Activated CD8-positive, alpha-beta T cell treated with anti-CD3 and anti-CD28 coated beads, Interleukin-2, amount 10 ng/mL, durations not matched to agents 7 days and 5 days (primary cell): ENCODE measurements at places on chromosomes 13 and 19. TPM values are rescaled to one million over a fixed set of nuclear protein-coding genes. Genes with fewer than 3 reads are reported as not detected.

Gene POLR1G
- 9.5 TPM for total RNA-seq

Gene APLP1
- 1.4 TPM for total RNA-seq

Gene SMIM44
- not detected for total RNA-seq

Gene ZNF878
- 1.7 TPM for total RNA-seq

Gene GAPDHS
- total RNA-seq, result not detected

Gene ZNF417
- total RNA-seq, result 21.4 TPM

Gene CYP2A6
- total RNA-seq, result not detected

Gene LRRC4B
- not detected for total RNA-seq

Gene RGS9BP
- 0.37 TPM for total RNA-seq

Gene CPT1C
- total RNA-seq, result 0.52 TPM

DNA sequence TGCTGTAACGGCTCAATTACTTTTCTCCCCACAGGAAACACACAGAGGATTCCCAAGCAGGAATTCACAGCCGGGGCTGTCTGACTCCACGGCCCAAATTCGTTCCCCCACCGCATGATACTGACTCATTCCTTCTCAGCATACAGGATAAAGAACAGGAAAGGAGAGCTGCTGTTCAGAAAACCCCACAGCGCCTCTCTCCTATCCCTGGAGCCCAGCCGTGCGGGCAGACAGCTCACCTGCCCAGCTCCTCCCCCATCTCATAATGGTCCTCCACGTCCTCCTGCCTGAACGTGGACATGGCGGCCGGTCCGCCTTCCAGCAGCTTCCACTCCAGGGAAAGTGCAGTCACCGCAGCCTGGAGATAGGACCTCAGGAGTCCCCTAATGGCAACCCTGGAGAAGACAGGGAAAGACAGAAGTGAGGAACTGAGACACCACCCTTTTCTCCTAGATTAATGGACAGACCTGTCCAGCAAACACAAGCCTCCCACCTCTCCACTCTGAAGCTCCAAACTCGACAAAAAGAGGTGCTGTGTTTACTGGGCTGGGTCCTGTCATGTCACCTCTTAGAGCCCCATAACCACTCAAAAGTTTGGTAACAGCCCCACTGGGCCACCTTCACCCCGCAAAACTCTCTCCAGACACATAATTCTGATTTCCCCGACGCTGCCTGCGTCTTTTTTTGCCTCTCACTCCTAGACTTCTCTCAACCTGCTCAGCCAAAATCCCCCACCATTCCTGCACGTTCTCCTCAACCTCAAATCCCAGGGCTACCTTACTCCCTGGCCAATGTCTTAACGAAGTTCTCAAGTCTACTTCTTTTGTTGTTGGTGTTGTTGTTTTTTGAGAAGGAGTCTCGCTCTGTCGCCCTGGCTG is 1.2 kb downstream of the DAPK3 start:
- no peak for DNase-seq

DNA sequence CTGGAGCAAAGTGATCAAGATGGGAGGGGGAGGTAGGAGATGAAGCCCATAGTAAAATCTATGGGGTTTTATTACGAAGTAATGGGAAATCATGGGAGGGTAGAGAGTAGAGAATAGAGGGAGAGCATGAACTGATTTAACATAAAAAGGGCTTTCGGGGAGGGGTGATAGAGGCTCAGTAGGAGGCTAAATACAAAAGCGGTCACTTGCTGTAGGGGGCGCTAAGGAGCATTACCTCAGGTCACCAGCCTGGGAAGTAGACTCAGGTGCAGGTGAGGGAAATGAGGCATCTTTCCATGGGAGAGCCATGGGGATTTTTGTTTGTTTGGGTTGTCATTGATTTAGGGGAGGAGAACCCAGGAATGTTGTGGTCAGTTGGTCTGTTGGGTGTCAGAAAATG is 14.1 kb downstream of the KRTDAP start:
- DNase-seq, result no peak

GRCh38 chr13:73177017-73177416 is 118.2 kb downstream of the KLF5 start:
- no peak for DNase-seq

DNA sequence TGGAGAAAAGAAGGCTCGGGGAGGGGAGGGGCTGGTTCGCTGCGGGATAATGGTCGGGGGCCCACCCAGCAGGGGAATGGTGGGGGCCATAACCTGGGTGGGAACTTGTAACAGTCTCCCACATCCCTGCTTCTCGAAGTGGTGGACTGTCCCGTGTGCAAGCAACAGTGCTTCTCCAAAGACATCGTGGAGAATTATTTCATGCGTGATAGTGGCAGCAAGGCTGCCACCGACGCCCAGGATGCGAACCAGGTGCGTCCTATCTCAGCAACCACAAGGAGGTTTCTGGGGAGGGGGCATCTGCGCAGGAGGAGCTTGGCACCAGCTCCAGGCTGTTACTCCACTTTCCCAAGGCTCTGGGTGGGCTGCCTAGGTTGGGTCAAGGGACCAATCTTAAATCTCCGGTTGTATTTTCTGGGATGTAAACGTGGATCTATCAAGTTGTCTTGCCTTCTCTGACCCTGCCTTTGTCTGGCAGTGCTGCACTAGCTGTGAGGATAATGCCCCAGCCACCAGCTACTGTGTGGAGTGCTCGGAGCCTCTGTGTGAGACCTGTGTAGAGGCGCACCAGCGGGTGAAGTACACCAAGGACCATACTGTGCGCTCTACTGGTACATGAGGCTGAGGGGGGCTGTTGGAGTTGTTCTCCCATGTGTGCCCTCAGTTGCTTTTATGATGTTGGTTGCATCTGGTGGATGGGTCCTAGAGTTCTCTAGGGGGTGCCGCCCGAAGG is 1.6 kb downstream of the TRIM28 start:
- no peak for DNase-seq

DNA sequence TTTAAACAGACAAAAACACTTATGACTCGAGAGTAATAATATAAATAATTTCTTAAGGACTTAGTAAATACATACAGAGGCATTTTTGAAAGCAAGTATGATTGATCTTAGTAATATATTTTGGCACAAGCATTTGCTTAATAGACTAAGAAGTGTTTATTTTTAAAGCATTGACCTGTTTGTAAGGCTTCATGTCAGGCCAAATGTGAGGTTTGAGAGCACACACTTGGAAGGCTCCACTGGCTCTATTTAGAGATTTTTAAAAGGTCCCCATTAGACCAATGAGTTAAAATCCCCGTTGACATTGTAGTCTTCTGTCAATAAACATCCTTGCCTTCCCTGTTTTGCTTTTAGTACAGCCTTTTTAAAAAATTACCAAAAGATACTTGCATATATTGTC is 50.4 kb downstream of the ATP8A2 start:
- DNase-seq, result no peak

- no peak for DNase-seq
Measured at GRCh38 chr13:109859216-109859835, 72.9 kb upstream of the IRS2 start.

- peak; percentile 49 for DNase-seq
Measured at GRCh38 chr19:17294051-17294891, 9.0 kb downstream of the ABHD8 start.

- no peak for DNase-seq
Measured at GRCh38 chr13:32723987-32724386, 137.7 kb downstream of the PDS5B start.

DNA sequence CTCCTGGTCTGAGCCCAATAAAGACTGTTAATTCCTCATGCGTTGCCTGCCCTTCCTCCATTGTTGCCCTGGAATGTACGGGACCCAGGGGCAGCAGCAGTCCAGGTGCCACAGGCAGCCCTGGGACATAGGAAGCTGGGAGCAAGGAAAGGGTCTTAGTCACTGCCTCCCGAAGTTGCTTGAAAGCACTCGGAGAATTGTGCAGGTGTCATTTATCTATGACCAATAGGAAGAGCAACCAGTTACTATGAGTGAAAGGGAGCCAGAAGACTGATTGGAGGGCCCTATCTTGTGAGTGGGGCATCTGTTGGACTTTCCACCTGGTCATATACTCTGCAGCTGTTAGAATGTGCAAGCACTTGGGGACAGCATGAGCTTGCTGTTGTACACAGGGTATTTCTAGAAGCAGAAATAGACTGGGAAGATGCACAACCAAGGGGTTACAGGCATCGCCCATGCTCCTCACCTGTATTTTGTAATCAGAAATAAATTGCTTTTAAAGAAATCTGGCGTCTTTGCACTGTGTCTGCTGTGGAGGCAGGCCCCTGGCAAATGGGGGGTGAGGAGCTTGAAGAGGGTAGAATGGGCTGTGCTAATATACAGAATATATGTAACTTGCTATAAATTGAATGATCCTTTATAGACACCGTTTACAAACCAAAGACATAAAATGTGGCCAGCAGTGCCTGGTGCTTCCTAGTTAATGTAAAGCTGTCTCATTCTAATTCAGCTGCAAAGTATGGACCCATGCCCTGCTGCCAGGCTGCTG is 4.2 kb upstream of the RPS11 start:
- DNase-seq, result no peak

DNA sequence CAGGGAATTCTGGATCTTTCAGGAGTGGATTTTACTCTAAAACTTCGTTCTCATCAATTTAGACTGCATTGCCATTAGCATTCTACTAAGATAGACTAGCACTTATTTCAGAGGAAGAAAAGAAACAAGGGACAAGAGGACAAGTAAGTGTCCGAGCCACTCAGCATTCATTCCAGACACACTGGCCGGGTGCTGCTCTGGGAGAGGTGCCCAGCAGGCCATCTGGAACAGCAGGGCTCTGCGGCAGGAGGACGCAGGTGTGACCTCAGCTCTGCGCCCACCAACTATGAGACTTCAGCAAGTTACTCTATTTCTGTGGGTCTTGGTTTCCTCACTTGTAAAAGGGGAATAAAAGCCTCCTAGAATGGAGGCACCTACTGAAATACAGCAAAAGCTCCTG is 4.2 kb downstream of the EPS15L1 start:
- DNase-seq, result no peak

- no peak for DNase-seq
Measured at GRCh38 chr13:34223984-34224383, 406.0 kb downstream of the RFC3 start.

GRCh38 chr13:49789968-49790367 is 2.5 kb downstream of the KPNA3 start:
- DNase-seq, result no peak

GRCh38 chr13:51770681-51771417 is 33.1 kb downstream of the DHRS12 start:
- no peak for DNase-seq

GRCh38 chr13:38824342-38824741 is 137.5 kb downstream of the FREM2 start:
- no peak for DNase-seq

GRCh38 chr13:34145061-34145460 is 327.1 kb downstream of the RFC3 start:
- no peak for DNase-seq
